SJCRH30 (cell line): ENCODE measurements at places on chromosomes 16 and 17.

GRCh38 chr17:56834380-56835263 is 671 bp downstream of the DGKE start:
- peak; percentile 52 for DNase-seq

GRCh38 chr16:14496786-14497185 is 133.3 kb downstream of the PARN start:
- no peak for DNase-seq

DNA sequence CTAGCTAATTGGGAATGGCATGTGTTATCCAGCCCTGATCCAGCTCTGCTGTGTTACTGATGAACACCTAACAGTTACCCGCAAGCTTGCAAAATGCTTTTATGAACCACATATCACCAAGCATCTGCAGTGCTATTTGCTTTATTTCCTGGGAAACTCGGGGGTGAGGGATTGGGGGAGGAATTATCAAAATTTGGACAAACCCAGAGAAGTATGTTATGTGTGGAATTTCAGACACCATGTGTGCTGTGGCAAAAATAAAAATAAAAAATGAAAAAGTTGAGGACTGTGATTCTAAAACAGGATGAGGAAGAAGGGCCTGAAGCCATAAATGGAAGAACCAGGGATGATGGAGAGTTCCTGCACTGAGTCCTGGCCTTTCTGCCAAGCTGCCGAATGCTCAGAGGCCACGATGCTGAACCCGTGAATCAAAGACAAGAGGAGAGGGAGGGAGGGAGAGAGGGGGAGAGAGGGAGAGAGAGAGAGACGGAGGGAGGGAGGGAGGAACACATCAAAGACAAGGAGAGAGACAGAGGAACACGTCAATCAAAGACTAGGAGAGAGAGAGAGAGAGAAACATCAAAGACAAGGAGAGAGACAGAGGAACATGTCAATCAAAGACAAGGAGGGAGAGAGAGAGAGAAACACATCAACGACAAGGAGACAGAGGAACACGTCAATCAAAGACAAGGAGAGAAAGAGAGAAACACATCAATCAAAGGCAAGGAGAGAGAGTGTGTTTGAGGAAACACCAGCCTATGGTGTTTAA is 89.8 kb downstream of the MRM3 start:
- DNase-seq, result no peak

- peak; percentile 39 for DNase-seq
These were observed 382 bp downstream of the PITPNA start for GRCh38 chr17:1562176-1562643.

DNA sequence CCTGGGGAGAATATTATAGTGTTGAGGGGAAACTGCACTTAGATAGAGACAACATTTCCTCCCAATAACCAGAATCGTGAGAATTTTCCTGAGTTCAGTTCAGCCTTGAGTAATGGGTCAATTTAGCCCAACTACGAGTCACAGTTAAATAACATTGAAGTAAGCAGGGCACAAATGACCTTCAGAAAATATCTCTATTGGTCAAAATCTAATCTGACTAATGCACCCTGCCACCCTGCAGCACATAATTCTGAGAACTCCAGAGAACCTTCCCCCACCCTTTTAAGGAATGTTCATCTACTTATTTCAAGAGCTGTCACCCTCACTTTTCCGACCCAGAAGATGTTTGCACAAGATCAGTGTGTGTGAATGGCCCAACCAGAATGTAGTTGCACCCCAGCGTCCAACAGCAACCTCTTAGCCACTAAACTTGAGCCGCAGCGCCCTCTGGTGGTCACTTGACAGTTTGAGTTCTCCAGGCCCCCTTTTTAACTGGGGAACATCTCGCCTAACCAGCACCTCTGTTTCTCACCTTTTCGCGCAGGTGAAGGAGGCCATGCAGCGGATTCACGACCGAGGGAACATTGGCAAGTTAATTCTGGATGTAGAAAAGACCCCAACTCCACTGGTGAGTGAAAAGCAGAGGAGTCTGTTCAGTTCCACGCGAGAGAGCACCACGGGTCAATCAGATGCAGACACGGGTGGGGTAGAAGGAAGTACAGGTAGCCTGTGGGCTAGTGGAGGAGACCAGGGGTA is 50.9 kb upstream of the CLEC3A start:
- DNase-seq, result peak; percentile 71

GRCh38 chr17:81910840-81911276 is 341 bp downstream of the PCYT2 start:
- no peak for DNase-seq

- no peak for DNase-seq
These were observed 38.1 kb upstream of the CCL1 start for GRCh38 chr17:34401165-34401564.

DNA sequence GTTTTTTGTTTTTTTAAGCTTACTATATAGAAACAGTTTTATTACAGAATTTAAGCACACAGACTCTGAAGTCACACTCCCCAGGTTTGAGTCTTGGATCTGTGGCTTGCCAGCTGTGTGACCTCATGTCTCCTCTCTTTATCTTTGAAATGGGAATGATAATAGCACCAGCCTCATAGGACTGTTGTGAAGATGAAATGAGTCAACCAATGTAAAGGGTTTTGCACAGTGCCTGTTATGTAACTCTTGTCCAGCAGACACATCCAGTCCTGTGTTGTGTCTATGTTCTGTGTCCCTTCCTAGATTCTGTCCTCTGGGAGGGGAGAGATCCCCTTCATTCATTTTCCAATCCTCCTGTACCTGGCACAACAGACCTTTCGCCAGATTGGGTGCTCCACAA is 3.1 kb upstream of the CPD start:
- DNase-seq, result no peak
